ENCODE measurements at places on chromosomes 1 and 21.

GRCh38 chr1:91700771-91701471, 185.0 kb downstream of the TGFBR3 start:
- DNase-seq: peak; percentile 85

- DNase-seq: peak; percentile 84
These were observed 2.3 kb upstream of the RUNX1 start for GRCh38 chr21:35051287-35051818.

- no peak for DNase-seq
These were observed 22.4 kb upstream of the MAGOH start for GRCh38 chr1:53260631-53261247.

GRCh38 chr1:17865912-17866739, 111.0 kb downstream of the ACTL8 start:
- DNase-seq: peak; percentile 87

DNA sequence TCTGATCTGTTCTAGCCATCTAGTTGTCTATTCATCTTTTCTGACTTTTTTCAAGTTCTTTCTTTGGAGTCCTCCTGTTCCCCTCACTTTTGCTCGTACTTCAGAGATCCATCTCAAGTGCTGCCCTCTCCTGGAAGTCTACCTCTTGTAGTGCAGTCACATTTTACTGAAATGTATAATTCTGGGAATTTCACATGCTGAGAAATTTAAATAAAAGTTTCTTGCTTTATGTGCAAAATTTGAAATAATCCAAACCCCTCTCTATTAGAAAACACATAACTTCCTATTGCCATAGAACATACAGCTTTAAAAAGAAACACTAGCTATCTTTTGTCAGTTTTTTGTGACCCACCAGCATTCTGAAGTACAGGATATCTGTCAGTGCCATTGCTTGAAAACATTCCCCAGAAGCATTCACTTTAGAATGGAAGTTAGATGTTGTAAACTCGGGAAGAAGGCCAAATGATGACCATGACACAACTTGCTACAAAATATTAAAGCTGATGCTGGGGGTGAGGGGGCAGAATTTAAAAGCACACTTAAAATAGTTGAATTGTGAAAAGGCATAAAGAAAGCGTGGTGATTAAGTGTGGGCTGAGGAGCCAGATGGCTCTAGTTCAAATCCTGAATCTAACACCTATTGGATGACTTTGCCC, 22.0 kb downstream of the RLF start:
- no peak for DNase-seq

DNA sequence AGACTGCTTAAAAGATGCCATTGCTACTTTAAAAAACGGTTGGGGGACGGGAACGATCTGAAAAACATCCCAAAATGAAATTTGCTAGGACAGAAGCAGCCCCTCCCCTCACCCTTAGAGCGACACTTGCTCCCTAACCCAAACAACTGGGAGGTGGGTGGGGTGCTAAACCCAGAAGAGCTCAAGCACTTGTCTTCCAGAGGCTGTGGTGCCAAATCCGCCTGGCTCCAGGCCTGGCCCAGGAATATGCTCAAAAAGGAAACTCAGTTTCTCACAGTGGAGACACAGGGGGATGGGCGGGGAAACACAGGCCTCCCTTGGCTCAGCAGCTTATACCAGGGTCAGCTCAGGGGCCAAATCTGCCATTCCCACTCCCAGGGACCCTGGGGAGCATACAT, 644 bp upstream of the PBXIP1 start:
- no peak for DNase-seq

DNA sequence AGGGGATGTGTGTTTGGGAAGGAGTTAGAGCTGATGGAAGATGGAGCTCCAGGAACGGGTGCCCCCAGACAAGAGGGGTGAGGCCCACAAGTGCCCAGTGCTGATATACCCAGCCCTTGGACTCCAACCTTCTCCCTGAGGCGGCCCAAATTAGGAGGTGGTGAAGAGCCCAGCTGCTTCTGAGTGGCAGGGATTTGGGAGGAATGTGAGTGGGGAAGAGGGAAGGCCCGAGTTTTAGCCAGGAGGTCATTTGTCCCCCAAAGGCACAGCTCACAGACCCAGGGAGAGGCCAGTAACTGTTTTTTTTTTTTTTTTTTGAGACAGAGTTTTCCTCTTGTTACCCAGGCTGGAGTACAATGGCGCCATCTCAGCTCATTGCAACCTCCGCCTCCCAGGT, 1.2 kb upstream of the PADI2 start:
- DNase-seq: no peak

DNA sequence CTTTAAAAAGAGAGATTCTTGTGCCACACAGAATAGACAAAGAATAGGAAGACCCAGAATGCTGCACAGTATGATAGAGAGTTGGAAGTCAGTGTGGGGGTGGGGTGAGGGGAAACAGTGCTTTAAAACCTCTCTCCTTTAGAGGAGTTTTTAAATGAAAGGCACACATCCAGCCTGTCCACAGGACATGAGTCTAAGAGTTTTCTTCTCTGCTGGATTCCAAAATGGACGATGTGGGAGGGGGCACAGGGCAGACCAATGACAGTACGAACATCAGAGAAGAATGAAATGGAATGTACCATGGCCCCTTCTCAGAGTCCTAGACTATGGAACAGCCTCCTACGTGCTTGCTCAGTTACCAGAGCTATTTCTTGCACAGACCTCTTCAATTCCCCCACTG, 458.2 kb upstream of the DAB1 start:
- no peak for DNase-seq

DNA sequence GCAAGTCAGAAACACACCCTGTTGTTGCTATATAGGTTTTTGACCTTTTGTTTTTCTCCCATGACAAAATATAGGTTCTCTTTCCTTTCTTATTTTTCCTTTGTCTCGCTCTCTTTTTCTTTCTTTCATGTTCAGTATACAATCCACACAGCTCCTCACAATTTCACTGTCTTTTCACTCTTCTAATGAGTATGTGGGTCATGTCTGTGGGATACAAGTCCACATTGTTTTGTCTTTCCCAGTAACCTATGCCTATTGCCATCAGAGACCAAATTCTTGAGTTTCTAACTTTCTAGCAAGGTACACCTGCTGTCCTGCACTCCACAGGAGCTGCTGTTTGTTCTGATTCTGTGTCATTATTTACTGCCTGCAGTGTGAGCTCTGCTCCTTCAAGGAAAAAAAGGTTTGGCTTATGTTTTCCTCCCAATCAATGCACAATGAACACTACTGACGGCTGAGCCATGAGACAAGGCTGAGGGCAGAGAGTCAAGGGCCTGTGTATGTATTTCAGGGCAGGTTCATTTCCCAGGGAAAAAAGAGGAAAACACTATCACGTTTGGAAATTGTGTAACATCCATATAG, 453.8 kb downstream of the NEGR1 start:
- DNase-seq: no peak

GRCh38 chr1:55304229-55304740, 89.1 kb upstream of the USP24 start:
- no peak for DNase-seq

DNA sequence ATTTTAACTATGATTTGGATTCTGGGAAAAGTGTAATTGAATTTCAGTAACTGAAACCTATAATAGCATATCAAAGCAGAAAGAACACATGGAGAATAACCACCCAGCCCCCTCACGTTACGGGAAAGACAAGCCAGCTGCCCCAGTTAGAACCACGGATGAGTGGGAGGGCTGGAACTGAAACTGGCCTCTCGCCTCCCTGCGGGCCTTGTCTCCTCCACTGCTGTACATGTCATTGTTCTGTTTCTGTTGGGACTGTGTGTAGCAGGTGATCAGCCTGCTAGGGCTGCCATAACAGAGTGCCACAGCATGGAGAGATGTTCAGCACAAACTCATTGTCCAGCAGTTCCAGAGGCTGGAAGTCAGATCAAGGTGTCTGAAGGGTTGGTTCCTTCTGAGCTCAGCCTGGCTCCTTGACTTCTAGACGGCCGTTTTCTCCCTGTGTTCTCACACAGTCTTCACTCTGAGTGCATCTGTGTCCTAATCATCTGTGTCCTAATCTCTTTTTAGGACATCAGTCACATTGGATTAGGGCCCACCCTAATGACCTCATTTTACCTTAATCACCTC, 52.4 kb downstream of the MAP3K21 start:
- DNase-seq: no peak

DNA sequence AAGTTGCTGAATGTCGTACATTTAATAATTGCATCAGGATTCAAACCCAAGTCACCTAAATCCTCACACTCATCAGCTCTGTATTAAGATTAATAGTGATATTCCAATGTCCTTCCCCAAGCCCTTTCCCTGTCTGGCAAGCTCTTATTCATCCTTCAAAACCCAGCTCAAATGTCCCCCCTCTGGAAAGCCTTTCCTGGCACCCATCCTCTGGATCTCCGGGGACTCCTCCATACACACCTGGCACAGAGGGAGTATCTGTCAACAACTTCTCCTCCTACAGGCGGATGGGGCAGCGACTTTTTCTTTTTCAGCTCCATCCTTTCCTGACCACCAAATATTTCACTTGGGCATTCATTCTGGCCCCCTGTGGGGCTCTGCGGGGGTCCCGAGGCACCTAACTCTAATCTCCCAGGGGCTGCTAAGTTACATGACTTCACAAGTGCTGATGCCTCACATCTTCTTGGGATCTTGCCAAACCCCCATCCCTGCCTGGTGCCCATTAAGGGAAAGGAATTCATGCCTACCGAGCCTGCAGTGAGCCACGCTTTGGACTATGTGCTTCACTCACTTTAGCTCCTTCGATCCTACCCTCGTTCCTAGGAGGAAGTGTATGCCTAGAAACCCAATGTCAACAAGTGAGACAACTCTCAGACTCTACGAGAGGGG, 15.2 kb downstream of the TINAGL1 start:
- no peak for DNase-seq

- no peak for DNase-seq
These were observed 3.1 kb downstream of the BCAN start for GRCh38 chr1:156645056-156645455.

DNA sequence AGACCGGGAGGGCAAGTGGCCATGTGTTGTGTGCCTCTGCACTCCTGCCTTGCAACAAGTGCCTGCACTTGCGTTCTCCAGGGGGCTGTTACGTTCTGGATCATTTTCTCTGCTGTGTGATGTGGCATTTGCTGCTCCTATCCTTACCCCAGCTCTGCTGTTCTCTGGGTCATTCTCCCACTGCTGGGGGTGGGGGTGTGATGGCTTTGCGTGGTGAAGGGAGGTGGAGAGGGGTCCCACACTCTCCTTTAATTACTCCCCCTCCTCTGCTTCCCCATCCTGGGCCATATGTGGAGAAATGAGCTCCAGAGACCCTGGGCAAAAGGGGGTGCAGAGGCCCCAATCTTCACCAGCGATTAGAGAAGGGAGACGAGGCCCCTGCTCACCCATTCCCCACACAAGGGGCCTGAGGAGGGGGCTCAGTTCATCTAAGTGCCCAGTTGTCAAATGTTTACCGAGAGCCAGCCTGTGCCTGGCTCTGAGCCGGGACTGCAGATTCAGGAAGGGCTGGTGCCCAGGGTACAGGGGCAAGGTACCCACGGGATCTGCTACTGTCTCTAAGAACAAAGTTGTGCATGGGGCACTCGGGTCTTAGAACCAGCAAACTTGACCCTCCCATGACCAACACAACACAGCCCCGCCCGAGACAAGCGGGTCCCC, 355.4 kb downstream of the PTPRU start:
- no peak for DNase-seq

DNA sequence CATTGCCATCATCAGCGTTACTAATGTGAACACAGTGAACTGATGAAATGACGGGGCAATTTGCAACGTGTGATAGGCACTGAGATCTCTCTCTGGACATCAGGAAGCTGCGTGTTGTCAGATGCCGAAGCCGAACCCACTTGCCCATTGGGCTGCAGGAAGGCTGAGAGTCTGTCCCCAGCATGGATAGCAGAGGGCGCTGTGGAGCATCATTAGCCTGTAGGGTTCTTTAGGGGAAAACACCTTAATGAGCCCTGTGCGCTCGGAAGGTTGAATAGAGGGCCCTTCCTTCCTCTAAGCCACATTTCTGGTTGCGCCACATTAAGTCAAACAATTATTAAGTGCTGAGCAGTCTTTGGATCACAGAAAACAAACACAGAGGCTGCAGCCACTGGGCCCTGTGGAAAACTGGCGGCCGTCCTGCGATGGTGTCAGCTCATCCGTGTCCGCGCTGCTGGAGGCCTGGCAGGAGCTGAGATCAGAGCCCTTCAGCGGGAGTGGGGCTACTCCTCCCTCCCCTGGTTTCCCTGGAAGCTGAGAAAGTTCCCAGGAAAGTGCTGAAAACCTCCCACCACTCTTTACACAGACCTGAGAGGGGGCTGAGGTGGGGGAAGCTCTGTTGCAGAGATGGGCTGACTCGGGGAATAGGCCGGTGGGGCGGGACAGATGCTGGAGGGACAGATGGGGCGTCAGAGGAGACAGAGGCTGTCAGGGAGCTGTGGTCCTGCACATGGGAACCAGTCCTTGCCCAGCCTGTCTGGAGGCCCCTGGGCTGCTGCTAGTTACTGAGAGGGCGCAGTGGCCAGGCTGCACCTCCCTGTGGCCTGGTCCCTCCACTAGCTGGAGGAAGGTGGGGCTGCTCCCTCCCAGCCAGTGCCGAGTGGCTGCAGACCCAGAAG, 12.7 kb downstream of the TFF2 start:
- DNase-seq: peak; percentile 4

GRCh38 chr21:44382536-44382935, 29.1 kb downstream of the TRPM2 start:
- no peak for DNase-seq

- DNase-seq: no peak
These were observed 336.4 kb downstream of the CAMTA1 start for GRCh38 chr1:7121622-7121988.

- peak; percentile 97 for DNase-seq
These were observed at the start of gene FMO4 for GRCh38 chr1:171313835-171314320. TSS of gene FMO4 (plus strand) at chr1:171314183. CDS start at chr1:171319826, 5,643 bp downstream.

DNA sequence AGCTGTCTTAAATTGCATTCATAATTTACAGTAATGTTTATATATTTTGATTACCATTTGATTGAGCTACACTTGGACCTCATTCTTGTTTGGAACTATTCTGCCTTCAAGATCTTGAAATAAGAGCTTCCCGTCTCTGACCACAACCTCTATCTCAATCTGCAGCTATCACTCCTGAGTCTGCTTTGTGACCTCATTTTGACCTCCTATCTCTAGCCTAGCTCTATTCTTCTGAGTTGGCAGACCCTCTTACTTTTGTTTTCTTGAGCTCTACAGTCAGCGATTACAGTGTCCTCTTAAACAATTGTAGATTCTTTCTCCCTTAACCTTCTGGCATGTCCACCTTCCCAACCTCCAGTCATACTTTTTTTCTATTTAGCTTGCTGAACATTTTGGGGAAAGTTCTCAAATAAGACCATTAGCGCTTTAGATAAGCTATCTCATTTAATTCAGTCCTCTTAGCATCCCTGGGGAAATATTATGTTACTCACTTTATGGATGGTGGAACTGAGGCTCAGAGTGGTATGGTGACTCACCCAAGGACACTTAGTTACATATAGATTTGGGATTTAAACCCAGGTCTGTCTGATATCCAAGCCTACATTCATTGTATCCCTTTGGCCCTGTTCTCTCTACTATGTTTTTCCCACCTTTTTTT, 19.1 kb downstream of the RPAP2 start:
- DNase-seq: no peak

All from GM04504 (cell line).